ENCODE measurements at places on chromosomes 16 and 17.
A peak's percentile ranks its signal among the peaks of the same experiment; 100 is the strongest.

DNA sequence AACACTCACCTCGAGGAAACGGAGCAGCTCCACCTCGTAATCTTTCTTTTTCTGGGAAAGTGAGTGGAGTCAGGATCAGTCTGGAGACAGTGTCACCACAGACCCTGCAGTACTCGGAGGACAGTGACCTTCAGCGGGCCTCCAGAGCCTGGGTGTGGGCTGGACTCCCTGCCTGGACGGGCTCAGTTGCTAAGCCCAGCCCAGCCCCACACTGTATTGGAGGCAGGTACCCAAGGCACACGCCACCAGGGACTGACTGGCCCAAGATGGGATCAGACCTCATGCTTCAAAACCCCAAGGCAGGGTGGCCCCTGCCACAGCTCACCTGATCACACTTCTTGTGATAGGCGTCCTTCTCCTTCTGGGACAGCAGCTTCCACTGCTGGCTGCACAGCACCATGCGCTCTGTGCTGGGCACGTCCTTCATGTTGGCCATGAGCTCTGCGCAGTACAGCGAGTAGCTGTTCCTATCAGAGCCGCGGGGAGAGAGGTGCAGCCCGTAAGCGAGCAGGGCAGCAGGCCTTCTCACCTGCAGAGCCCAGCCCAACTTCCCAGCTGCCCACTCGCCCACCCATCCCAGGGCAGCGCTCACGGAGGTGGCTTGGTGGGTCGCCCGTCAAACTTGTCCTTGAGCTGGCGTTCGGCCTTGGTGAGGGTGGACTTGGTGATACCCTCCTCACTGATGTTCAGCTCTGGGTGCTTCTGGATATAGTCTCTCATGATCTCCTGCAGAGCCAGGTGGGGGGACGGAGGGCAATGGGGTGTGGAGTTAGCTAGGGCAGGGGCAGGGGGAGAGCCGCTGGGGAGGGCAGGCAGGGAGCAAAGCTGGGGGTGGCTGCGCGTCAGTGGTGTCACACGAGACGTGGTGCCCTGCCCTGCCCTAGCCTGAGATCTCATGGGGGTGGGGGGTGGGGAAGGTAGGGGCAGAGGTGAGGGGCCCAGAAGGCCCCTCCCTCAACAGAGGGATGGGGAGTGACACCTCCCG is 7.9 kb downstream of the UBTF start:
- no peak for DNase-seq

- DNase-seq = no peak
Measured at GRCh38 chr17:81341516-81342268, 46.6 kb upstream of the SLC38A10 start.

- no peak for DNase-seq
Measured at GRCh38 chr17:17077861-17078732, 35.8 kb downstream of the MPRIP start.

GRCh38 chr17:8418471-8418870 is 17.2 kb upstream of the NDEL1 start:
- no peak for DNase-seq

DNA sequence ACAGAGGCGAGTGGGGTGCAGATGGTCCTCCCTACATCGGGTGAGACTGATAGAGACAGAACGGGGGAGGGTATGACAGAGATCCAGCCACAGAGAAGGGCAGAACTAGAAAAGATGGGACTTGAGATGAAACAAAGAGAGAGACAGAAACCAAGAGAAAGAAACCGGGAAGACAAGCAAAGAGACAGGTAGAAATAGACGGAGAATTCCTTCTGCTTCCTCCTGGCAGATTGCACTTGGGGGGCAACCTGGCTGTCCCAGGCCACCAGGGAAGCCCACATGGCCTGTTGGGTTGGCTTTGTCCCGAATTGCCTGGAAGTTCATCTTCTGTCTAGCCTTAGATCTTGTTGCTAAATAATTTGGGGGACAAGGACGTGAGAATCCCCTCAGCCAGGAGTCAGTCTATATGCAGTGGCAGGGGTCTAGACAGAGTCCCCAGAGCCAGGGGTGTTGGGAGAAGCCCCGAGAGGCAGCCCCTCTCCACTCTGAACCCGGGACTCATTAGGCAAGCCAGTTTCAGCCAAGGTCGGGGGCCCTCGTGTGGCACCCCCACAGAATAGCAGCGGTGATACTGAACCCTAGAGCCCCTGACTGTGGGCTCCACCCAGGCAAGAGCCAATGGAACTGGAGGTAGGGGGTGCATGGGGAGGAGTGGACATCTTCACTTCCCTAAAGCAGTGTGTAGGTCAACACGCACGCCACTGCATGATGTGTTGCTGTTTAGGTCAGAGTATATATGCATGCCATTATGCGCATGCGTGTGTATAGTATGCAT is 627 bp upstream of the TSPOAP1 start:
- peak; percentile 48 for DNase-seq

DNA sequence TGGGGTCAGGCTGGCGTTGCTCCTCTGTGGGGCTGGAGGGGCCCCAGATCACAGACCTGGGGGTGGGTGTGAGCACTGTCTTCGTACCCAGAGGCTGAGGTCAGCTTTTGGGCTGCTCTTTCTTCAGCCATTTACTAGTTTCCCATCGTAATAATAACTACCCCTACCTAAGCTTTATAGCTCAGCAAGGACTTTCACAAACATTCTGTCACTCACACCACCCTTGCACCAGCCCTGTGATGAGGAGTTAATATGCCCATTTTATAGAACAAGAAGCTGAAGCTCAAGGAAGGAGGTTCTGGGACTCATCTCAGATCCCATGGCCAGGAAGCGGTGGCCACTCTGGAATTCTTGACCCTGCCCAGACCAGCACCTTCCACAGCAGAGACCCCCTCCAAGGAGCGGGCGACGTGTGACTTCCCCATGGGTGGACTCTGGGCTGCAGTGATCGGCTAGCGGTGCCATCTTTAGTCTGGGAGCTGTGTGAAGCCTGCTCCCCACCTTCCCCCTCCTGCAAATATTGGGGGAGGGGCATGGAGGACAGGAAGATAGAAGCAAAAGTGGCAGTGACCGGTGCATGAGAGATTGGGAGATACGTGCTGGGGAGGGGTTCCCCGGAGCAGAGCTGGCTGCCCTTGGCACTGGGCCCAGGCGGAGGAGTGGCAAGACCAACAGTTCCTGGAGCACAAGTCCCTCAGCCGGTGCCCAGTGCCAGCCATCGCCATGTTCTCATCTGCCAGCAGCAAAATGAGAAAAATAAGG is 81.8 kb upstream of the TOB1 start:
- DNase-seq = no peak

GRCh38 chr17:43900183-43900857 is 7.0 kb downstream of the MPP2 start:
- DNase-seq = peak; percentile 78

GRCh38 chr17:48961516-48962233 is 6.7 kb downstream of the GIP start:
- DNase-seq = no peak

GRCh38 chr17:16909472-16910246 is 62.3 kb downstream of the TNFRSF13B start:
- no peak for DNase-seq

DNA sequence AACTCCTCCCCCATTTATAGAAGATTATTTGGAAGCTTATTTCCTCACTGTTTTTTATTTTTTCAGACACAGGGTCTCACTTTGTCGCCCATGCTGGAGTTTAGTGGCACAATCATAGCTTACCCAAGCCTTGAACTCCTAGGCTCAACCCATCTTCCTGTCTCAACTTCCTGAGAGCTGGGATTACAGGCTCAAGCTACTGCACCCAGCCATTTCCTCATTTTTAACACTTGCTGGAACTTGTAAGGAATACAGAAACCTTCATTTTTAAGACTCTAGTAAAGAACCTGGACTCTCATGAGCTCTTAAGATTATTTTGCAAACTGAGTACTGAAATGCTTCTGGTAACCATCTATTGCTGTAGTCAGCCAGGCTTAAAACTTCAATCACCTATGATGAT is 29.9 kb downstream of the KANSL1 start:
- DNase-seq = no peak

DNA sequence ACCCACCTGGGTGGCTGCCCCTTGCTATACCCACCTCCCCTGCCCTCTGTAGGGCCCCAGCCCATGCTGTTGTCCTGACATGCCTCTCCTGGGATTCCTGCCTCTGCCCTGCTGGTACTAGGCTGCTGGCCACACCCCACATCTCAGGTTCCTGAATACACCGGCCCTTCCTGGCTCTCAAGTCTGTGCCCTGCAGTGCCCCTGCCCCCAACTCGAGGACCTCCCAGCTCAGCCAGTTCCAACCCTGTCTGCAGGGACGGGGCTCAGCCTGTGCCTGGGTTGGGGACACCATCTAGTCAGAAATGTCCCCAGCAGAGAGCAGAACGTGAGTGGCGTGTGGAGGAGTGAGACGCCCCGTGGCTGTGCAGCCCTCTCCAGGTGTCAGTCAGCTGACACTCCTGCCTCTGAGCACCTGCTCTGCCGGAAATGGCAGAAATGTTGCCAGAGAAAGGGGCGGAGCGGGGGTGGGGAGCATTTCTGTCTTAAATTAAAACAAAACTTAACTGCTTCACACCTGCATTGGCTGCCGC is 28.7 kb downstream of the ACSF3 start:
- peak; percentile 59 for DNase-seq

- no peak for DNase-seq
Measured at GRCh38 chr16:8943001-8943763, 20.5 kb downstream of the USP7 start.

DNA sequence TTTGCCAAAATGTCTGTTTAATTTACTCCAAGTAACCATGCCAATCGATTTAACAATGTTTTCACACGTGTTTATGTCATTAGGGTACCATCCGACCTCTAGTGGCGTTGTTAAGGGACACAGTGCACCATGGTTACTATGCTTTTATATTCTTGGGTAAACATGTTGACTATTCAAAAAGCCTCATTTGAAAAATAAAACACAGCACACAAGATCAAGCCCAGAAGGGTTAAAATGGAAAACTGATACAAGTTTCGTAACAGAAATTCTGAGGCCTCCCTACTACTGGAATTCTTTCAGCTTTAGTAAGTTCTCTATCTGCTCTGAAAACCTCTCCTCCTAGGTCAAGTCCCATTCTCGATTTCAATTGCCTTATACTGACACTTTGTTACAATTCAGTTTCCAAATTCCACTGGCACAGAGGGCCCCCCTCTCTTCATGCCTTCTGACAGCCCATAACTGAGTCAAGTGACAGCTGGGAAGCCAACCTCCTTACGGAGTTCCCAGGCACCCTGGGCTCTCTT is 2.1 kb downstream of the CFAP20 start:
- peak; percentile 65 for DNase-seq

DNA sequence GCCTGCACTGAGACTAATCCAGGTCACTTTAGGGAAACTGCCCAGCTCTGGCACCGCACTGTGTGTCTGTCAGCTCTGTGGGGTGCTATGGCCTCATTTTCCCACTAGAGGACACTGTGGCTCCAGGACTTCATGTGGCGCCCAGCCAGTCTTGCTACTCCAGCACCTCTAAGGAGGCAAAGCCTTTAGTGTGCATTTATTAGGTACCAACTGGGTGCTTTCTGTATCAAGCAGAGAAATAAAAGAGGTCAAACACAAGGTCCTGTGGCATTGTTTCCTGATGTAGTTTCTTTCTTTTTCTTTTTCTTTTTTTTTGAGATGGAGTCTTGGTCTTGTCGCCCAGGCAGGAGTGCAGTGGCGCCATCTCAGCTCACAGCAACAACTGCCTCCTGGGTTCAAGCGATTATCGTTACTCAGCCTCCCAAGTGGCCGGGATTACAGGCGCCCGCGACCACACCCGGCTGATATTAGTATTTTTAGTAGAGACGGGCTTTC is 12.5 kb upstream of the RHBDL3 start:
- DNase-seq = peak; percentile 65

DNA sequence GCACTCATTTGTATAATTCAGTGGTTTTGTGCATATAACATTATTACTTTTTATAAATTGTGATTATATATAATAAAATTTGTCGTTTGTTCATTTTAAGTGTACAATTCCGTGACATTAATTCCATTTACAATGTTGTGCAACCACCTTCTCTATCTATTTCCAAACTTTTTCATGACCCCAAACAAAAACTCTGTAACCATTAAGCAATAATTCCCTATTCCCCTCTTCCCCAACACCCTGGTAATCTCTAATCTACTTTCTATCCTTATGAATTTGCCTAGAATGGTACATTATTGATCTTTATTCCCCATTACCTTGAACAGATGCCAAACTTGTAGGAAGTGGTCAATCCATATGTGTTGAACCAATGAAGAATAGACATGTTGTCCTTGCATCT is 61.3 kb upstream of the SMIM36 start:
- no peak for DNase-seq

All from CD8-positive, alpha-beta memory T cell (primary cell).